ENCODE measurements at places on chromosomes 7 and 10.
A peak's percentile ranks its signal among the peaks of the same experiment; 100 is the strongest.

DNA sequence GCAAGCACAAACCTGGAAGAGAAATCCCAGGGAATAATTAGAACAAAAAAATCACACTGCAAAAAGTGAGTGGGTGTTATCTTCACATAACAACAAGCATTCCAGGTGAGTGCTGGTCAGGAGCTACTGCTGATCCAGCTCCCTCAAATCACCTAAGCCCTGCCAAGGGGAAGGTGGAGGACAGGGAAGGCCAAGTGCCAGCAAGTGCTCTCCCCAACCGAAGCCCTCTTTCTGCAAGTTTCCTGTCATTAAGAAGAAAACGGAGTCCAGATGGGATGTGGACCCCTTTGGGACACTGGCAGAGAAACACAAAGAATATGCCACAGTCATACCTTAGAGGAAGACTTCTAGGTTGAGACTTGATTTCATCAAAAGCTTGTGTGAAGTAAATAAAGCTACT is 933.0 kb upstream of the ZNF722 start:
- DNase-seq = no peak

GRCh38 chr7:151524331-151524730 is 4.6 kb upstream of the RHEB start:
- DNase-seq = no peak

DNA sequence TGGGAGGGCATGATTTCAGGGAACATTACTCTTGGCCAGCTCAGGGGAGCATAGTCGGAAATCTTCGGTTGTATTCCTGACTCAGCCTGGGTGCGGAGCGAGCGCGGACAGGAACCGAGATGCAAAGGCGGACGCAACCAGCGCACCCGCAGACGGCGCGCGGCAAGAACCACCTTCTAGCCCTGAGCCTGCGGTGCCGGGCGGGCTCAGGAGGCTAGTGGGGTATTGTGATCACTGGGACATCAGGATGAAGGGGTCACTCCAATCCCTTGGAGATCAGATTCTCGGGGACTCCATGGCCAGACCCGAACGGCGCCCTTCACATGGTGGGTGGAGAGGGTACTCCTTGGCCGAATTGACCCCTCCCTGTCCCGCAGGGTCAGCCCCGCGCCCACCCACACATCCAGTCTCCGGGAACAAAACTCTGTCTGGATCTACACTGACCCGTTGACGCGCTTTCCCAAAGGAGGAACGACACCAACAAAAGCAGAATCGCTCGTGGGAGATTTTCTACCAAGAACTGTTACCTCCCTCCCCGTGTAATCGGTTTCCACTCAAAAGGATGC is 730.5 kb downstream of the ZWINT start:
- DNase-seq = no peak

DNA sequence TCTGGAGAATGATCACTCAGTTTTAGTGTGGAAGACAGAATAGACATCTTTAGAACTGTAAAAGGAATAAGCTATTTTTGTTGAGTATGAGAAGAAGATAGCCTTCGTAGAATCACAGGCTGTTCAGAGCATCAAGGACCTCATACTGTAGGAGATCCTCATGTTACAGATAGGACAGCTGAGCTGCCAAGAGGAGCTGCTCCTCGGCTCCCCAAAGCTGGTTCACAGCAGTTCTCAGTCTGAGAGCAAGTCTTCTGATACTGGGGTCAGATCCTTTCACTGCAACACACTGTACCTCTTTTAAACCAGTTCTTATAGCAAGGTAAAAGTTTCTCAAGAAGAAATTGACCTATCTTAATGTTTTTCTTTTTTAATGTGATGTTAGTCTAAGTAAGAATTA is 17.1 kb downstream of the CCNY start:
- peak; percentile 24 for DNase-seq

DNA sequence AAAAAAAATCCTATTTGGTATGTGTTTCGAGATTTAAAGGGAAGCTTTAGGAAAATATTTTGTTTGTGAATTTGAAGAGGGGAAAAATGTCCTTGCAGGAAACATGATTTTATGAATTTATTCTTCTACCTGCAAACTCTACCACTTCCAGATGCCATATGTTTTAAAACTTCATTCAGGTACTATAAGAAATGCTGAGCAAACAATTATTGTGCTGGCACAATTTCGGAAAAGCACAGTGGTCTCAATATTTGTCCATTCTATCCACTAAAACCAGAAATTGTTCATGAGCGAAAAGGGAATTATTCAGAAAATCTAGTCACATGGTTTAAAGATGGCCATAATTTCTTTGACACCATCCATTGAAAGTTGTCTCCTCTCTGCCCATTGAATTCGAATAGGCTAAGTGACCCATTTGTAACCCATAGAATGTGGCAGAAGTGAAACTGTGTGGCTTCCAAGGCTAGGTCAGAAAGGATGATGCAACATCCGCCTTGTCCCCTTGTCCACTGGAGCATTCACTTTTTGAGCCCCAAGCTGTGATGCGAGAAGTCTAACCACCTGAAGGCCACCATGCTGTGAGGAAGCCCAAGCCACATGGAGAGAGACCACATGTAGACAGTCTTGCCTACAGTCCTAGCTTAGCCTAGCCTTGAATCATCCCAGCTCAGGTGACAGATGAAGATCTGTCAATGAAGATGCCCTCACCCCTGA is 189.8 kb upstream of the PRKCQ start:
- DNase-seq = no peak

DNA sequence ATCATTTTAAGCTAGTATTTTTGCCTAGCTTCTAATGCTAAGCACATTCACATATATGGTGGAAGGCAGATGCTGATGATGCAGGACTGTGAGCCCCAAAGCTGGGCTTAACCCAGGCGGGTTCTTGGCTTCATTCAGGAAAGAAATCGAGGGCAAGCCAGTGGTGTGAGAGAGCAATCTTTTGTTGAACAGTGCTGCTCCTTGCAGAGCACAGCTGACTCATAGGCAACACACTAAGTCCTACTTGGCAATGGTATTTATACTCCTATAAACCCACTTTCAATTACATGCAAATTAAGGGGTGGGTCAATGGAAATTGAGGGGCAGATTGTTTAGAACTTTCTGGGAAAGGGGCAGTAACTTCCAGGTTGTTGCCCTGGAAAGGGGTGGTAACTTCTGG is 42.0 kb upstream of the CELF2 start:
- peak; percentile 4 for DNase-seq

DNA sequence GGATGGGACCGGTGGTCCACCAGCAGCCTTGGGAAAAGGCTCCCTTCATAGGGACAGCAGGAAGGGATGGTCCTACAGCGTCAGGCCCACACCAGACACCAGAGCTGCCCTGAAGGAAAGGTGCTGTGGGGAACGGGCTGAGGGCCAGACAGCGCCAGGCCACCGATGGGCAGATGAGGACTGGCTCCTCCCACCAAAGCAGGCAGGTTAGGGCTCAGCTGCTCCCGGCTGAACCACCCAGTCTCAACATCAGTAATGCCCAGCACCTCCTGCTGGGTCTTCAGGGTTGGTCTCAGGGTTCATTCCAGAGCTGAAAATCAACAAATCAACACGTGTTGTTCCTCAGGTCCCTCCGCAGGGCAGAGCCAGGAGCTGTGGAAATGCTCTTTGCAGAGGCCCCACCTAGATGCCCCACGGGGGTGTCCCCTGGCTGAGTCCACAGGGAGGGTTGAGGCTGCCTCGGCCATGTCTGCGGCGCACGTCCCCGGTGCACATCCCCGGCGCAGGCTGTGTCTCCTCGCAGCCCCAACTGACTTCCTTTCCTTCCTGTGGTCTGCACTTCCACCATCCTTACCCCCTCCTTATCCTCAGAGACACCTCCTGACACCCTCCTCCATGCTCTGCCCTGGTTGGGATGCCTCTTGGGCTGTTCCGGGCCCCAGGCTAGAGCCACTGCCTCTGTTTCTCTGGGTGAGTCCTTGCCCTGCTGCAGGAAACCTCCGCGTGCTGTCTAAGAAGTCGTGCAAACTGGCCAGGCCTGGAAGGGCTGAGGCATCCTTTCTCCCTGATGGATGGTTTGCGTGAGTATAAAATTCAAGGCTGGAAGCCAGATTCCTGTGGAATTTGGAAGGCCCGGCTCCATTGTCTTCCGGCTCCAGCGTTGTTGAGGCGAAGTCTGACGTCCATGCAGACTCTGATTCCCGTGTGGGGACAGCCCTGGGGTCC is 32.8 kb upstream of the CFAP46 start:
- peak; percentile 71 for DNase-seq

DNA sequence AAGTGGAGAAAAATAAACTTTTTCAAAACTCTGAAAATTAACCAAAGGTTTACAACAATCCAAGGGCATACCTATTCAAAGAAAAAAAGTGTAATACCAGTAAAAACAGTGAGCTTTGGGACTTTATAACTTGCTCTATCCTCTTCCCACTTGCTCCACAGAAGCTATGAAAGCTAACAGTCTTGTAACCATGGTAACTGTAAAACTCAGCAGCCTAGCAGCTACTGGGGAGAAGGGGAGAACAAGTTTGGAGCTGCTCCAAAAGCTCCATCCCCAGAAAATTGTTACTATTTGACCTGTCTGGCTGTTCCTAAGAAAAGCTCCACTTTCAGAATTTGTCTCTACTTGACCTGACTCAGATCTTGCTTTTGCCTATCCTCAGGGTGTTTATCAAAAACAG is 191.5 kb downstream of the OTUD1 start:
- DNase-seq = no peak
